ENCODE measurements at places on chromosomes 3 and 15.
A peak's percentile ranks its signal among the peaks of the same experiment; 100 is the strongest.

GRCh38 chr3:138845771-138846173, 11.0 kb upstream of the PIK3CB start:
- no peak for DNase-seq

DNA sequence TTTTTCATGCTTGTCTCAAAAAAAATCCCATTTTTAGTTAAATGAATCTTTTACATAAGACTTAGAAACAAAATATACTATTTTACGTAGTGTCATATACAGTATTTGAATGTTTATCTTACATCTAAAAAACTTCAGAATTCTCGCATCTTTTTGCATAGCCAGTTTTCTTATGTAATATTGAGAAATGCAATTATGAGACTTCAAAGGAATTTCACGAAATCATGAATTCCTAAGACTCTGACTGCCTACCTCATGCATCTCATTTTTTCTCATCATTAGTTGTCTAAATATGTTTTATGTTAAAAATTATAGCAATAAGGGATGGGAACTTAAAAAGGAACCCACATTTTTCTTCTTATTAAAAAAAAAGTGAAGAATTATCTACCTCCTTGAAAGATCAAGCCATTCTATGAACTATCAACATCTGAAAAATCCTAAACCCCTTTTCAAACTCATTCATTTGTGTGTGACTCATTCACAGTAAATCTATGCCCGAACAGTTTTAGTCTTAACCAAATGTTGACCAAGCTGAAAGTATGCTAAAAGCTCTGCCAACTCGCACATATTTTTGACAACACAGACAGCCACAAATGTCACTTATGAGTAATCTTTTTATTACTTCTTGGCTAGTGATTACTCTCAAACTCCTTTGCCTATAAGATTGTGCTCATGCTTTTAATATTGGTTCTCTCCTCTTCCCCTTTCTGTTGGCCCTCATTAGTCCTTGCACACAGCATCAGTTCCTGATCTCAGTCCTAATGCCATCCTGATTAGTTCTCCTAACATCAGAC, 115.9 kb downstream of the DCLK3 start:
- no peak for DNase-seq

GRCh38 chr3:156382458-156383346, 172.2 kb downstream of the SSR3 start:
- DNase-seq, result no peak

GRCh38 chr3:16085884-16086608, 88.4 kb upstream of the GALNT15 start:
- peak; percentile 72 for DNase-seq

- DNase-seq, result no peak
Observed at GRCh38 chr15:70248116-70249025, 150.7 kb upstream of the TLE3 start.

- peak; percentile 65 for DNase-seq
Observed at GRCh38 chr3:64533617-64534317, 154.0 kb downstream of the ADAMTS9 start.

GRCh38 chr15:72421484-72421883, 23.4 kb downstream of the TMEM202 start:
- DNase-seq, result no peak

DNA sequence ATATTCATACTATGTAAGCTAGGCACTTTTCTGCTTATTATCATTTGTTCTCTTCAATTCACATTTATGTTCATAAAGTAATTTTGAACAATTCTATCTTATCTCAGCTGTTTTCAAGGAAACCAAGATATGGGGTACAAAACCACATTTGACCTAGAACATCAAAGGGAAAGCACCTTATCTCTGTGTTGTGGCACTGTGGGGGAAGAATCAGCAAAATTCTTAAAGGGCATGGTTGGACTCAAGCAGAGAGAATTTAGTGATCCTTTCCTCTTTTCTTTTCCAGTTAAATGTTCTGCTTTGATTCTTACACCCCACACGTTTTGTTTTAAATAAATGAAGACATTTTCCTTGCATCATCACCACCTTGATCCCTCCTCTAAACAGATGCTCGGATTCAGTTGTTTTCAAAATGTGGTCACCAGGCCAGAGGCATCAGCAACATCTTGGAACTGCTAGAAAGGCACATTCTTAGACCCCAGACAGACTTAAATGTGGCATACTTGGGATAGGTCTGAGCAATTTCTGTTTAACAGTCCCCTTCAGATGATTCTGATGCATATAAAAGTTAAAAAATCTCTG, 128.4 kb upstream of the TP63 start:
- no peak for DNase-seq

- no peak for DNase-seq
Observed at GRCh38 chr3:114143817-114144216, 35.0 kb downstream of the DRD3 start.

DNA sequence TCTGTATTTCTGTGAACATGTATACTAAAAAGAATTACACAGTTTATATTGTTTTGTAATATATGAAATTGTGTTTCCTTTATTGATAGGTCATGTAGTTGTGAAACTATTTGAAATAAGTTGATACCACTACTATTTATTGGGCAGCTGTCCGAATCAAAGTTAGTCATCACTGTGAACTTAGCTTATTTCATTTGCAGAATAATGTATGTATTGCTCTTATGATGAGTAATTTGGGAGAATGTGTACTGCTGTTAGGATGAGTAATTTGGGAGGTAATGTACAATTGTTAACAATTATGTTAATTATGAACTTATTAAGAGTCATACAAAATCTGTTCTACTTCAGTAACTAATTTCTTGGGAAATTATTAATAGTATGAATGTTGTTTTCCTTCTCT, 22.2 kb downstream of the FXR1 start:
- DNase-seq, result no peak

DNA sequence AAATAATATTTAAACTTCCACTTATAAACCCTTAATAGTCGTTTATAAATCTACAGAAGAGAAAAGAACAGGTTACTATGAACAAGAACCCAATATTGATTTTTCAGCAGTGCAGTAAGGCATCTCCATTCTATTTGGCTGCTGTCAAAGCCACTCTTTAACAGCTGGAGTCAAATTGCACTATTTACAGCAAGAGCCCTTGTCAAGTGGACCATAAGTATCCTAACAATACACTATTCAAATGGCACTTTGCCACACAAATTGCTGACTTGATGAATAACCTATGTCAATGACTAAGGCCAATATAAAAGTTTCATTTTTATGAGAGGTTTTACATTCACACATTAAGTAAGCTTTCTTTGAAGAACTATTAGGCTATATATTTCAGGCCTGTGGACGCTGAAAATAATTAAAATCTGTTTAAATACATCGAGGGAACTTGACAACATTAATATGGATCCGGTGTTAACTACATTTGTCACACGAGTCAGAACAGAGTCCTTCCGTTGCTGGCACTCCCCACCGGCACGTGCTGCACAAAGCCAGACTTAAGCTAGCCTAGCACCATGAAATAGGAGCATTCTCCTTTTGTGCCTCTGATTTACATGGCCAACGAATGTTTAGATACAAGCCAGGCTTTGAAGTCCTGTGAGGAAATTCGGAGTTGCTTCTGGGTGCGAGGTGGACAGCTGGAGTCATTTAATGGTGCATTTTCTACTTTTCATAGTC, 100.5 kb downstream of the WDR72 start:
- no peak for DNase-seq

DNA sequence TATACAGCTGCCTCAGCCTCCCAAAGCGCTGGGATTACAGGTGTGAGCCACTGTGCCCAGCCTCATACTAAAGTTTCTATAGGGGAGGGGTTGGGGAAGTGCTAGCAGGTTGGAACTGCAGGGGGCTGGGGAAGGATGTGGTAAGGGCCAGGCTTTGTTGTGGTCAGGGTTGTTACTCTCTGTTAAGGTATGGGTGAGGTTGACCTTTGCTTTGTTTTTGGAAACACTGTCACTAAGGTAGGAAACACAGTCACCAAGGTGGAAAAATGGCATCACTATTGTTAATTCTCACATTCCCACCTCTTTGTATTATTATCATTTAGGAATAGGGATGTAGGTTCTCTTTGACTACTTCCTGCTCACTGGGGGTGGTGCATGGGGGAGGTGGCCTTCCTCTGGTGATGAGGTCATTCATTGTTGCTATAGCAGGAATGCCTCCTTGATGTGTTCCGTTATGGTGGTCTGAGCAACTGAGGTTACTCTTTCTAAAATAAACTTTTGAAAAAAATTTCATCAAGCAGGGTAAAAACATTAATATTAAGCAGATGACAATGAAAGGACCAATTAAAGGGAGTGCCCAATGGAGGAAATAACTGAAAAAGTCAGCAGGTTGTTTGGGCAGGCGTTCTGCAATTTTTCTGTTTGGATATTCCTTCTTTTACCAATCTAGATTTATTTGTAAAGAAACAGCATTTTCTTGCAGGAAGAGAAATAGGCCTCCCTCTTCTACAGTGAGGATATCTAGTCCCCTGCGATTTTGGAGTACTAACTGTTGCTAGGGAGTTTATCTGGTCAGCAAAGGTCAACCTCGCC, 150.5 kb downstream of the WDR76 start:
- DNase-seq, result no peak

- DNase-seq, result peak; percentile 46
Observed at GRCh38 chr3:165196577-165197480, 645 bp upstream of the SLITRK3 start.

- DNase-seq, result no peak
Observed at GRCh38 chr3:193085655-193086054, 155.4 kb upstream of the PLAAT1 start.

- DNase-seq, result no peak
Observed at GRCh38 chr15:91445695-91446228, 345.7 kb downstream of the SV2B start.
